Type B pancreatic cell (in vitro differentiated cells): ENCODE measurements at places on chromosomes 3 and 15. TPM values are rescaled to one million over a fixed set of nuclear protein-coding genes. Genes with fewer than 3 reads are reported as not detected.
A peak's percentile ranks its signal among the peaks of the same experiment; 100 is the strongest.

PCOLCE2 gene
- total RNA-seq: 1.0 and 7.2 TPM in 2 replicates

- DNase-seq: no peak
- no peaks in the 10 kb centered on the region for H3K27me3 ChIP-seq
- H3K4me1 ChIP-seq: peaks cover 25% of the 10 kb centered on the region
- no peak overlapping the region for H3K27ac ChIP-seq
- peak overlapping the region; percentile 5 for H3K4me3 ChIP-seq
Measured at GRCh38 chr15:56989411-56989924, 71.0 kb downstream of the TCF12 start.

- no peak overlapping the region for H3K27ac ChIP-seq
- no peaks in the 10 kb centered on the region for H3K27me3 ChIP-seq
- DNase-seq: no peak
- H3K36me3 ChIP-seq: no peaks in the 10 kb centered on the region
- no peak overlapping the region for H3K4me3 ChIP-seq
- H3K4me1 ChIP-seq: peaks cover 6% of the 10 kb centered on the region
Measured at GRCh38 chr3:186997473-186997939, 67.2 kb downstream of the ST6GAL1 start.

GADL1 gene
- 1.9 and 3.1 TPM in 2 replicates for total RNA-seq

DNA sequence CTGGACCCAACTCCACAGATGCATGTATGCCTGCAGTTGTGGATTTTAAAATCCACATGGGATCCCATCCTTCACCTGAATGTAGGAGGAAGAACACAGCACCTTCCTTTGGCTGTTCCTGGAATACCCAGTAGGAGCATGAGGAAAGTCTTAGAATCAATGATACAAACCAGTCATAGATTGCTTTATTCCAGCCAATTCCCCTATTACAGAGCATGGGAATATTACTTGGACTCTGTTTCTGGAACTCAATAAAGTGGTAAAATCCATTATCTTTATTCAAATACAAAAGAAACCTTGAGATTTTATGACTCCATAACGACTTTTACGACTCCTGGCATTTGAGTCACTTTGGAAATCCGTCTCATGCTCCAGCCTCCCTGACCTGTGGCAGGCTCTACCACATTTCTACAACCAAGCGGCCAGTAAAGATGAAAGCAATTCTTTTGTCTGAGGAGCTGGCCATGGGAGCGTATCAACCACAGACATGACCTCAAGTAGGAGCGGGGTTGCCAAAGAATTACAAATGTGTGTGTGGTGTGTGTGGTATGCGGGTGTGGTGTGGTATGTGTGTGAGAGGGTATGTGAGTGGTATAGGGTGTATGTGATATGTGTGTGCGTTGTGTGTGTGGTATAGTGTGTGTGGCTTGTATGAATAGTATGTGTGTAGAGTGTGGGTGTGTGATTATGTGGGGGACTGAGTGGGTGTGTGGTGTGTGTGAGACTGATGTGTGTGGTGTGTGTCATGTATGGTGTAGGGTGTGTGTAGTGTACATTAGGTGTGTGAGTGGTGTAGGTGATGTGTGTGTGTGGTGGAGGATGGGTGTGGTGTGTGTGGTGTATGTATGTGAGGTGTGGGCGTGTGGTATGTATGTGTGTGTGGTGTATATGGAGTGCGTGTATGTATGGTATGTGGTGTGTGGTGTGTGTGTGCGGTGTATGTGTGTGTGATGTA, 40.0 kb downstream of the ARRDC4 start:
- H3K27me3 ChIP-seq: no peaks in the 10 kb centered on the region
- H3K36me3 ChIP-seq: no peaks in the 10 kb centered on the region
- H3K4me3 ChIP-seq: no peak overlapping the region
- no peaks in the 10 kb centered on the region for H3K4me1 ChIP-seq

OIP5 gene
- 7.3 and 15.8 TPM in 2 replicates for total RNA-seq

DNA sequence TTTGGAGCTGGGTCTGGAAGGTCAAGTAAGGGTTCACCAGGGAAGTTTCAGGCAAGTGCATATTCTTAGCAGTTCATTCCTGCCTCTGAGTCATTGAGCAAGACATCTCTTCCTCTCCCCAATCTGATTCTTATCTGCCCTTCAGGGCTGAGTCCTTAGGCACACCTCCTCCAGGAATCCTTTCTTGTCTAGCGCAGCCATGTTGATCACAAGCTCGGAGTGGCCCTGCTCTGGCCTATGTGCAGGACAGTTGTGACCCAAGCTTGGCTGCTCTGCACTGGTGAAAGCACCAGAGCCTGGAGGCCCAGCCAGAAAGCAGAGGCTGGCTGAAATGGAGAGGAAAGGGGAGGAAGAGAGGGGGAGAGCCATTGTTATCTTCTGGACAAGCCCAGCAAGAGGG, 30.9 kb upstream of the MRPS22 start:
- H3K4me1 ChIP-seq: peaks cover 17% of the 10 kb centered on the region
- H3K36me3 ChIP-seq: no peaks in the 10 kb centered on the region
- DNase-seq: no peak
- H3K27me3 ChIP-seq: peaks cover 30% of the 10 kb centered on the region

C3orf22 gene
- not detected in 2 replicates for total RNA-seq

DNA sequence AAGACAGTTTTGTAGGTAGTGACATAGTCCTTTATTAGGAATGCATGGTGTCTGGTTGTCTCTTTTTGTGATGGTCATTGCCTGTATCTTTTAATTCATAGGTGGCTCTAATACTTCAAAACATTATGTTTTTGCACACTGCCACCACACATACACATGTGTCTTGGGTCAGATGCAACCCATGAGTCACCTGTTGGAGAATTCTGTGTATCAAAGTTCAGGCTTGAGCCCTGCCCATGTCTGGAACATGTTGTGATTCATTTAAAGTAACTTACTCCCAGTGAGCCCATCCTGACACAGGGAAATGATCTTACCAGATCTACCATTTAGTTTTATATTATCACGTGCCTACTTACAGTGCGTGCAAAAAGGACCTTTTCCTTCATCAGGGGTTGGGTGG, 142.7 kb downstream of the GHSR start:
- H3K36me3 ChIP-seq: peaks cover 36% of the 10 kb centered on the region
- H3K27me3 ChIP-seq: no peaks in the 10 kb centered on the region
- peak overlapping the region; percentile 42 for H3K27ac ChIP-seq
- DNase-seq: no peak
- H3K4me3 ChIP-seq: no peak overlapping the region
- H3K4me1 ChIP-seq: no peaks in the 10 kb centered on the region

DNA sequence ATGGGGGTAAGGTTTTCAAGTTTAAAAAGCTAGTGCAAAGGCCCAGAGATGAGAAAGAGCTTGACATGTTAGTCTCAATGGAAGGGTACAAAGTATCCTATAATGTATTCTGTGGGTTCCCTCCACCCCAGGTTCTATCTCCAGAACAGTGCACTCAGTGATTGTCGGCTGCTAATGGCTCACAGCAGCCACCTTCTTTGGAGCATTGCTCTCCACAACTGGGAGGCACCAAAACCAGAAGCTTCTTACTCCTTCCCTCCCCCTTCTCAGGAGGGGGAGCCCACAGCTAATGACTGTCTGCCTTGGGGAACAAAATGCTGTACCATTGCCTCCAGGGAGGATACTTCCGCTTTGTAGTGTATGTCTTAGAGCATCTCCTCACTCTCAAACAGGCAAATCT, 439.4 kb upstream of the RBMS3 start:
- H3K4me3 ChIP-seq: no peak overlapping the region
- H3K36me3 ChIP-seq: no peaks in the 10 kb centered on the region
- no peak overlapping the region for H3K27ac ChIP-seq
- DNase-seq: no peak
- no peaks in the 10 kb centered on the region for H3K4me1 ChIP-seq
- H3K27me3 ChIP-seq: peaks cover 3% of the 10 kb centered on the region

- H3K4me3 ChIP-seq: no peak overlapping the region
- H3K27ac ChIP-seq: no peak overlapping the region
- peaks cover 4% of the 10 kb centered on the region for H3K27me3 ChIP-seq
Measured at GRCh38 chr3:187975561-187976364, 178.2 kb upstream of the LPP start.

DNA sequence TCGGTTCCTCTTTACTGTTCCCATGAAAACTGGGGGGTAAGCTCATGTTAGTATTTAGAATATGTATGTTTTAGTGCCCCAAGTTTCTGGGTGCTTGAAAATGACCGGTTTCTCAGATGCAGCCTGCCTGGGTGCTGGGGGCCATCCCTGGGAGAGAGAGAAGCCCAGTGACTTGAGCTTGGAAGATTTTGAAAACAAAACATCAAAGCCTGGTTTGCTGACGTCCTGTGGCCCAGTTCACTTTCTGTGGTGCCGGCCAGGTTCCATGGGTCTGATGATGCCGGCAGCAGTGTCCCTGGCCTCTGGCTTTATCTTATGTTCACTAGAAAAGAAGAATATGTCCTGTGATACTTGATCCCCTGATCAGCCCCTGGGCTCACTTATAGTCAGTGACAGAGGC, 17.1 kb downstream of the APBA2 start:
- H3K4me3 ChIP-seq: no peak overlapping the region
- no peaks in the 10 kb centered on the region for H3K4me1 ChIP-seq
- peaks cover 5% of the 10 kb centered on the region for H3K36me3 ChIP-seq
- no peak for DNase-seq
